CD14-positive monocyte (primary cell): ENCODE measurements at places on chromosomes 16 and 17. TPM values are rescaled to one million over a fixed set of nuclear protein-coding genes. Genes with fewer than 3 reads are reported as not detected.
A peak's percentile ranks its signal among the peaks of the same experiment; 100 is the strongest.

The IRX6 gene
- not detected for polyA plus RNA-seq

GRCh38 chr17:69884356-69884755 lies 190.7 kb upstream of the KCNJ16 start:
- H3K36me3 ChIP-seq: no peaks in the 10 kb centered on the region
- H3K4me3 ChIP-seq: no peak overlapping the region
- peak overlapping the region; percentile 45 for H3K27ac ChIP-seq
- no peaks in the 10 kb centered on the region for H3K27me3 ChIP-seq
- DNase-seq: no peak
- no peaks in the 10 kb centered on the region for H3K4me1 ChIP-seq

DNA sequence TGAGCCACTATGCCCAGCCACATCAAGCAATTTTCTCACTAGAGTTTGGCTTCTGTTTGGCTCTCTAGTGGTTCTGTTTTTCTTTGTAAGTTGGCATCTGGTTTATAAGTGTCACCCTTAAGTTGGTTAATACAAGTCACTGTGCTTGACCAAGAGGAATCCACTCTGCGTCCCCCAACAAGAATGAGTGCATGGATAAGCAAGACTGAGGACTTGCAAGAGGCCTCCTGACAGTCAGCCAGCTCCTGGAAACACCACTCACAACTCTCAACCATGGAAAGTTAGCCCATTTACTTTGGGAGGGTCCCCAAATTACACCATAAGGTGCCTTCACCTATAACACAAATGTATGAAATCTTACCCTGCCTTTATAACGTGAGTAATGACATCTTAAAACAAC lies 7.6 kb downstream of the RFWD3 start:
- no peak for DNase-seq
- H3K27me3 ChIP-seq: no peaks in the 10 kb centered on the region
- peaks cover 18% of the 10 kb centered on the region for H3K4me1 ChIP-seq
- no peak overlapping the region for H3K27ac ChIP-seq
- no peak overlapping the region for H3K4me3 ChIP-seq
- peaks cover 36% of the 10 kb centered on the region for H3K36me3 ChIP-seq

The CLDN6 gene
- polyA plus RNA-seq: not detected

The NPIPA7 gene
- not detected for polyA plus RNA-seq

The SLFN14 gene
- polyA plus RNA-seq: not detected in 2 replicates

The CHST5 gene
- polyA plus RNA-seq: not detected

DNA sequence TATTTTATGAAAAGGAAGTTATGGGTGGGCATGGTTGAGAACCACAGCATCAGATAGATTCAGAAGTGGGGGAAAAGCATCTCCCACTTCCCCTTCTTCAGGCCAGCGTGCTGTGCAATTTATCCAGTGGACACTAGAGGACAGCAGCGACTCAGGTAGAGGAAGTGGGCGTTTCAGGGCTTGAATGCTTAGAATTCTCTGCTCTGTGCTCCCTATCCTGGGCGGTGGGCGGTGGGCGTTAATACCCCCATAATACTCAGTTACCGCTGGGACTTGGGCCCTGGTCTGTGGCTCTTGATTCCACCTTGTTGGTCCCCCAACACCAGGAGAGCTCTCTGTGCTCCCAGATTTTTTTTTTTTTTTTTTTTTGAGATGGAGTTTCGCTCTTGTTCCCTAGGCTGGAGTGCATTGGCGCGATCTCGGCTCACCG lies 3.7 kb upstream of the LYZL6 start:
- H3K4me3 ChIP-seq: no peak overlapping the region
- DNase-seq: peak; percentile 62
- no peaks in the 10 kb centered on the region for H3K36me3 ChIP-seq
- H3K27ac ChIP-seq: no peak overlapping the region
- no peaks in the 10 kb centered on the region for H3K4me1 ChIP-seq
- H3K27me3 ChIP-seq: no peaks in the 10 kb centered on the region

DNA sequence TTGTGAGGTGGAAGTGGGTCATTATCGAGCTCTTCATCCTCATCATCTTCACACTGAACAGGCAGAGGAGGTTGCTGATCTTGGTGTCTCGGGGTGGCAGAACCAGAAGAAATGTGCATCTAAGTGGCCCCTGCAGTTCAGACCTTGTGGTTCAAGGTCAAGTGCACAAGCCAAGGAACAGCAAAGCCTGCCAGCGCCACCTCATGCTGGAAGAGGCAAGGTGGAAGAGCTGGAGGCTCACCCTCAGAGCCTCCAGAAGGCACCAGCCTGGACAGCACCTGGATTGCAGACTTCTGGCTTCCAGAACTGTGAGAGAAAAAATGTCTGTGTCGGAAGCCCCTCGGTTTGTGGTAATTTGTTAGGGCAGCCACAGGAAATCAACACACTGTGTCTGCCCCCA lies 32.7 kb downstream of the IFT140 start:
- no peaks in the 10 kb centered on the region for H3K27me3 ChIP-seq
- no peak overlapping the region for H3K27ac ChIP-seq
- no peak for DNase-seq
- no peak overlapping the region for H3K4me3 ChIP-seq
- no peaks in the 10 kb centered on the region for H3K36me3 ChIP-seq
- H3K4me1 ChIP-seq: no peaks in the 10 kb centered on the region

The MYO19 gene
- polyA plus RNA-seq: 42.0 and 51.3 TPM in 2 replicates

GRCh38 chr17:76673729-76674128 lies 30.2 kb upstream of the ST6GALNAC1 start:
- DNase-seq: no peak
- no peak overlapping the region for H3K4me3 ChIP-seq
- H3K27me3 ChIP-seq: no peaks in the 10 kb centered on the region
- H3K36me3 ChIP-seq: no peaks in the 10 kb centered on the region

GRCh38 chr16:53528797-53529196 lies 25.8 kb upstream of the AKTIP start:
- H3K4me1 ChIP-seq: no peaks in the 10 kb centered on the region
- DNase-seq: no peak
- H3K4me3 ChIP-seq: no peak overlapping the region
- H3K27ac ChIP-seq: no peak overlapping the region
- H3K36me3 ChIP-seq: no peaks in the 10 kb centered on the region

- H3K27me3 ChIP-seq: no peaks in the 10 kb centered on the region
- DNase-seq: no peak
- H3K4me3 ChIP-seq: no peak overlapping the region
- H3K36me3 ChIP-seq: peaks cover 52% of the 10 kb centered on the region
Observed at GRCh38 chr16:67240506-67240905, 6.8 kb downstream of the FHOD1 start.

- no peak overlapping the region for H3K4me3 ChIP-seq
- H3K27me3 ChIP-seq: no peaks in the 10 kb centered on the region
- H3K27ac ChIP-seq: no peak overlapping the region
- DNase-seq: peak; percentile 75
- H3K4me1 ChIP-seq: peaks cover 47% of the 10 kb centered on the region
- peaks cover 18% of the 10 kb centered on the region for H3K36me3 ChIP-seq
Observed at GRCh38 chr17:1365445-1366039, 34.5 kb downstream of the YWHAE start.

DNA sequence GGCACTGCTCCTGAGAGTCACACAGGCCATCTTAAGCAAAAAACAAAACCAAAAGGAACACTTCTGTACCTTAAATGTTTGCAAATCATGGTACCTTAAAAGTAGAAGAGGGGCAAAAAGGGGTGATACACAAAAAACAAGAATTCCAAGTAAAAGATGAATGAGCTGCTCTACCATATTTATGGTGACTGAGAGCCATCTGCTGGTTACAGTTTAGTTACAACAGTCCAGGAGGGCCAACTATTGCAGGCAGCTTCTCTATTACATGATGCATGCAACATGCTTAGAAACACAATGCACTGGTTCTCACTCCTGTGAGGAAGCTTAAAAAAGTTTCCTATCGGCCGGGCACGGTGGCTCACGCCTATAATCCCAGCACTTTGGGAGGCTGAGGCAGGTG lies 53.5 kb downstream of the STX8 start:
- H3K36me3 ChIP-seq: no peaks in the 10 kb centered on the region
- H3K4me3 ChIP-seq: no peak overlapping the region
- H3K4me1 ChIP-seq: no peaks in the 10 kb centered on the region
- no peak overlapping the region for H3K27ac ChIP-seq
- H3K27me3 ChIP-seq: no peaks in the 10 kb centered on the region

- H3K27ac ChIP-seq: peak overlapping the region; percentile 94
- no peaks in the 10 kb centered on the region for H3K27me3 ChIP-seq
- H3K36me3 ChIP-seq: peaks cover 15% of the 10 kb centered on the region
- H3K4me1 ChIP-seq: peaks cover 70% of the 10 kb centered on the region
Observed at GRCh38 chr17:3802461-3803307, 1.7 kb upstream of the ITGAE start.

DNA sequence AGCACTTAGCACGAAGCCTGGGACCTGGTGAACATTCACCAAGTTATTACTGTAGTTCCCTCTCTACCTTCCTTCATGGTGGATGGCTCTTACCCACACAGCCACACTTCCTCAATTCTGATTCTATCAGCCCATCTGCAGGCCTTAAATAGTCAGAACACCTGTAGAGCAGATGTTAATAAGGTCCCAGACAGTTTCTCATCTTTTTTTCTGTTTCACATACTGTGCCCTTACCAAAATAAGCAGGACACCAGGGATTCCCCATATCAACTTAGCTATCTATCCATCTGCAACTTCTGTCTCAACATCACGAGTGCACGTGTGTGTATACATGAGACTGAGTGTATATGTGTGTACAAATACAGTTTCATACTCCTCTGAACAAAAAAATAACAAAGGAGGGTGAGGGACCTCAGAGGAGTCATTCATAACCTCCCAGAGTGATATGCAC lies 2.8 kb downstream of the RECQL5 start:
- H3K4me3 ChIP-seq: no peak overlapping the region
- peaks cover 22% of the 10 kb centered on the region for H3K4me1 ChIP-seq
- no peak for DNase-seq
- no peaks in the 10 kb centered on the region for H3K27me3 ChIP-seq
- H3K36me3 ChIP-seq: peaks cover 47% of the 10 kb centered on the region

GRCh38 chr17:31015639-31016038 lies 44.8 kb downstream of the RNF135 start:
- H3K4me1 ChIP-seq: no peaks in the 10 kb centered on the region
- H3K27me3 ChIP-seq: no peaks in the 10 kb centered on the region
- DNase-seq: no peak

The WFIKKN2 gene
- polyA plus RNA-seq: not detected

DNA sequence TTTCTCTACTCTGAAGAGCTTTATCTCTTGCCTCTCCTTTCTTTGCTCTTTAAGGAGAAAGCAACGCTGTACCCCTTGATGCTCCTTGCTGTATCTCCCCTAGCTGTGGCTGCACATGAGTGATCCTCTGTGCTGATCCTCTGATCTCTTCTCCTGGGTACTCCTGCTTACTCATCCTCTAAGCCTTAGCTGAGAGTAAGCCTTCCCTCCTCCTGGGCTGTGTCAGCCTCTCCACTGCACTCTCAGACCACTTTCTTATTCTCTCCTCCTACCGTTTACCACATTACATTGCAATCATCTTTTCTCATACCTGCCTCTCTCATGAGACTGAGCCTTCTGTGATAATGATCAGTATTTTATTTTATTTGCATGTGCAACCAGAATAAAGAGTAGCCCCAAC lies 25.1 kb downstream of the SOX9 start:
- H3K36me3 ChIP-seq: no peaks in the 10 kb centered on the region
- H3K27me3 ChIP-seq: no peaks in the 10 kb centered on the region
- no peak overlapping the region for H3K4me3 ChIP-seq
- no peak overlapping the region for H3K27ac ChIP-seq

DNA sequence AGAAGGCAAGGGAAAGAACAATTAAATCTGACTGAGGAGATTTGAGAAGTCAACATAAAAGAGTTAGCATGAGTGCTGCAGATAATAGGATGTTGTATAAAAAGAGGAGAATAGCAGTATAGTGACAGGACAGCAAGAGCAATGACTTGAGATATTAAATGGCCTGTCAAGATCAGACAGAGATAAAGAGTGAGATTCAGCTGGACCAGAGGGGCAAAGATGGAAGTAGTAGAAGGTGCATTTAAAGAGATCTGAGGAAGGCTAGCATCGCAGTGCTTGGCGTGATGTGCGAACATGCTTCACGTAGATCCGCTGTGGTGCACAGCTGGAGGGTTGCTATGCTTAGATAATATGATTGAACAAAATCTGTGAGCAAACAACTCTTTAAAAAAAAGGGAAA lies 1422.6 kb upstream of the CDH8 start:
- H3K27ac ChIP-seq: no peak overlapping the region
- no peaks in the 10 kb centered on the region for H3K36me3 ChIP-seq
- no peaks in the 10 kb centered on the region for H3K27me3 ChIP-seq
- H3K4me3 ChIP-seq: no peak overlapping the region
- H3K4me1 ChIP-seq: no peaks in the 10 kb centered on the region

The ATP2C2 gene
- not detected for polyA plus RNA-seq

DNA sequence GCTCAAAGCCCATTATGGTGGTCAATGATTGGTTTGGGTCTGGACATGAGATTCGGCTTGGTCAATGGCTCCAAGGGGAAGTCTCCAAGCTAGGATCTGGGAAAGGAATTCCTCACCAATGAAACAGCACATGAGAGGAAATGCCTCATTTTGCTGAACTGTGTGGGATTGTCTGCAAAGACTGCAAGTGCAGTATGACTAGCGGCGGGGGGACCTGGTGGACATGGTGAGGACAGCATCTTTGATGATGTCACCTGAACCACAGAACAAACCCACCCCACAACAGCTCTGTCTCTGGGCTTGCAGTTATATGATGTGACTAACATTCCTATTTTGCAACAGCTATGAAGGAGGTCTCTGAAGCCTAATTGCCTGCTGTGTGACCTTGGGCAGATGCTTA lies 50.6 kb upstream of the NKD1 start:
- no peak for DNase-seq
- H3K27ac ChIP-seq: no peak overlapping the region
- H3K27me3 ChIP-seq: no peaks in the 10 kb centered on the region
- H3K4me3 ChIP-seq: no peak overlapping the region
- no peaks in the 10 kb centered on the region for H3K36me3 ChIP-seq
- H3K4me1 ChIP-seq: no peaks in the 10 kb centered on the region

DNA sequence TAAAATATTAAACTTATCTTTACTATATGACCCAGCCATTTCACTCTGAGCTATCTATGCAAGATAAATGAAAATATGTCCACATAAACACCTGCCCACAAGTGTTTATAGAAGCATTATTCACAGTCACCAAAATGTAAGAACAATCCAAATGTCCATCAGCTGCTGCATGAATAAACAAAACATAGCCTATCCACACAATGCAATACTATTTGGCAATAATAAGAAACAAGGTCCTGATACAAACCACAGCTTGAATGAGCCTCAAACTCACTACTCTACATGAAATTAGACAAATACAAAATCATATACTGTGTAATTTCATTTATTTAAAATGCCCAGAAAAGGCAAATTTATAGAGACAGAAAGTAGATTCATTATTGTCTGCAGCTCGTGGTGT lies 355.1 kb downstream of the CDH8 start:
- no peaks in the 10 kb centered on the region for H3K27me3 ChIP-seq
- no peaks in the 10 kb centered on the region for H3K4me1 ChIP-seq
- DNase-seq: no peak
- H3K27ac ChIP-seq: no peak overlapping the region

- H3K4me1 ChIP-seq: no peaks in the 10 kb centered on the region
- no peaks in the 10 kb centered on the region for H3K27me3 ChIP-seq
- no peak overlapping the region for H3K4me3 ChIP-seq
- no peak overlapping the region for H3K27ac ChIP-seq
- DNase-seq: no peak
- no peaks in the 10 kb centered on the region for H3K36me3 ChIP-seq
Observed at GRCh38 chr16:65489531-65490023, 367.7 kb upstream of the CDH11 start.
